Endothelial cell of umbilical vein (primary cell): ENCODE measurements at places on chromosomes 6 and 20. TPM values are rescaled to one million over a fixed set of nuclear protein-coding genes. Genes with fewer than 3 reads are reported as not detected.
A peak's percentile ranks its signal among the peaks of the same experiment; 100 is the strongest.

- peak overlapping the region; percentile 75 for H3K27ac ChIP-seq
- H3K36me3 ChIP-seq = no peaks in the 10 kb centered on the region
- no peaks in the 10 kb centered on the region for H3K27me3 ChIP-seq
- peak; percentile 57 for DNase-seq
- peaks cover 46% of the 10 kb centered on the region for H3K4me1 ChIP-seq
Observed at GRCh38 chr20:43941476-43942200, 27.0 kb downstream of the TOX2 start.

GRCh38 chr6:43909474-43910148 lies 139.6 kb downstream of the VEGFA start:
- H3K27ac ChIP-seq = no peak overlapping the region
- no peak for DNase-seq
- H3K36me3 ChIP-seq = no peaks in the 10 kb centered on the region
- peaks cover 11% of the 10 kb centered on the region for H3K27me3 ChIP-seq
- H3K4me3 ChIP-seq = no peak overlapping the region

DNA sequence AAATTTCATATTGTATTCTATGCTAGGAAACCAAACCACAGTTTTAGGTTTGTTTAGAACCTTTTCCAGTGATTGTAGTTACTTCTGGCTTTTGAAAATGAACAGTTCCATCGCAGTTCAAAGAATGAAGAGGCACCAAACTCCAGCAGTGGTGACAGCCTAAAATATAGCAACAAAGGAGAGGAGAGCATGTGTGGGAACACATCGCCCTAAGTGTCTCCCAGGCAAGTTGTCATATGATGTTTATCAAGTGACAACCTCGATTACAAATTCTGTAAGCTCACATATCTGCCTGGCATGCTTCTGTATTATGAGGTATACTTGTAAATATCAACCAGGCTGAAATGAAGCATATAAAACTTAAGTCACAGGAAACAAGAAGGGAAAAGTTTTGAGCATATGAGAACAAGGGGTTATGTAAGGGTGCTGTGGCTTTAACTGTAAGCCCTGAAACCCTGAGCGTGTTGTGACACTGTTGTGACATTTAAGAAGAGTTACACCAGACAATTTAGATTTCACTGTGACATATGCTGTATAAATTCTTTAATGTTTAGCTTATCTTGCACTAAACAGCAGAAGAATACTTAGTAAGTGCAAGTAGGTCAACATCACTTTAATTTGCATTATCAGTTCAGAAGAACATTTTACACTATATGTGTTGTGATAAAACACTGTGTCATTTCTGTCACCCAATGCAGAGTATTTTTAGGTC lies 29.1 kb upstream of the FBXL4 start:
- H3K4me3 ChIP-seq = no peak overlapping the region
- H3K27ac ChIP-seq = no peak overlapping the region
- peaks cover 14% of the 10 kb centered on the region for H3K27me3 ChIP-seq

- H3K36me3 ChIP-seq = no peaks in the 10 kb centered on the region
- H3K4me1 ChIP-seq = peaks cover 8% of the 10 kb centered on the region
- peak; percentile 67 for DNase-seq
- H3K4me3 ChIP-seq = peak overlapping the region; percentile 89
- no peaks in the 10 kb centered on the region for H3K27me3 ChIP-seq
Observed at GRCh38 chr6:26158581-26159356, 71.5 kb downstream of the HFE start.

- no peak for DNase-seq
- H3K4me1 ChIP-seq = no peaks in the 10 kb centered on the region
- no peak overlapping the region for H3K4me3 ChIP-seq
- no peaks in the 10 kb centered on the region for H3K27me3 ChIP-seq
Observed at GRCh38 chr6:162899148-162899547, 171.4 kb downstream of the PACRG start.

DNA sequence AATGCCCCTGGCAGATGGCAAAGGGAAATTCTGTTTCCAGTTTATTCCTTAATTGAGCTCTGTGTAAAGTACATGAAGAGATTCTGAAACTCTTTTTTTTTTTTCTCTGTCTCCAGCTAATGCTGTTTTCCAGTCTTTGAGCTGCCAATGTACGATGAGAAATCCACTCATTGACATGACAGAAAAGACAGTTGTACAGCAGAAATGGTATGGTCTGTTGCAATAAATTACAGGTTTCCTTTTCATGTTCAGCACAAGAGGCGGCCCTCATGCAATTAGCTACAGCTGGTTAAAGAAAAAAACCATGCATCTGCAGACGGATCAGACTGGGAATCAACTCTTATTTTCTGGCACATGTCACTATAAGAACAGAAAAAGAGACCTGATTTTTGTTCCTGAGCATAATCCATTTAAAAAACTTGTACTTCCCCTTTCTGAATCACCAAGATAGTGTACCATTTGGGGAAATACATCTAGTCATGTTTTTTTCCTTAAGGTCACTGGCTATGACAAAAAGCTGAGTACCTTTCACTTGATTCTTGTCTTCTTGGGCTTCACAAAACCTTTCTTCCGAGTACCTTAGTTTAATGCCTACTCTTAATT lies 289.8 kb upstream of the PREP start:
- no peaks in the 10 kb centered on the region for H3K27me3 ChIP-seq
- H3K36me3 ChIP-seq = no peaks in the 10 kb centered on the region
- no peak overlapping the region for H3K27ac ChIP-seq
- no peaks in the 10 kb centered on the region for H3K4me1 ChIP-seq
- no peak for DNase-seq

DNA sequence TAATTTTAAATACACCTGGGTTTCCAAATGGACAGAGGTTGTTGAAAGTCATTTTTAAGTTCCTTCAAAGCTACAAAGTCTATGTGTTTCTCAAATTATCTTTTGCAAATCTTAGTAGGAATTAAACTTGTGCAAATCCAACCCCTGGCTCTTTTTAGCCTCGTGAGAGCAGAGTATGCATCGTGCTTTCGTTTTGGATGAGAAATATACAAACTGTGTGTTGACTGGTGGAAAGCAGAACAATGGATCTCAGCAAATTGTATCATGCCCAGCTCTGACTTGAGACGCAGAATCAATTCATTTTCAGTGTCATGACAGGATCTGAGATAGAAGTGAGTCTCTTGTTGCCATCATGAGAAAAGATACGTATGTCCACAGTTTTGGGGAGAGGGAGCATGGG lies 542.4 kb upstream of the FLRT3 start:
- H3K4me1 ChIP-seq = peaks cover 10% of the 10 kb centered on the region
- H3K27ac ChIP-seq = no peak overlapping the region
- DNase-seq = no peak
- no peaks in the 10 kb centered on the region for H3K36me3 ChIP-seq

RAE1 gene
- polyA plus RNA-seq = 38.1 and 55.8 TPM in 2 replicates

PPP1R14C gene
- not detected in 2 replicates for polyA plus RNA-seq

MYH7B gene
- 0.03 and 0.10 TPM in 2 replicates for polyA plus RNA-seq

CCM2L gene
- polyA plus RNA-seq = 10.8 and 15.1 TPM in 2 replicates

KHDC1L gene
- polyA plus RNA-seq = 0.15 and 0.18 TPM in 2 replicates

PNLDC1 gene
- not detected in 2 replicates for polyA plus RNA-seq

ENPP1 gene
- 0.36 and 0.46 TPM in 2 replicates for polyA plus RNA-seq
